ENCODE measurements at places on chromosomes 7 and 10.
A peak's percentile ranks its signal among the peaks of the same experiment; 100 is the strongest.

DNA sequence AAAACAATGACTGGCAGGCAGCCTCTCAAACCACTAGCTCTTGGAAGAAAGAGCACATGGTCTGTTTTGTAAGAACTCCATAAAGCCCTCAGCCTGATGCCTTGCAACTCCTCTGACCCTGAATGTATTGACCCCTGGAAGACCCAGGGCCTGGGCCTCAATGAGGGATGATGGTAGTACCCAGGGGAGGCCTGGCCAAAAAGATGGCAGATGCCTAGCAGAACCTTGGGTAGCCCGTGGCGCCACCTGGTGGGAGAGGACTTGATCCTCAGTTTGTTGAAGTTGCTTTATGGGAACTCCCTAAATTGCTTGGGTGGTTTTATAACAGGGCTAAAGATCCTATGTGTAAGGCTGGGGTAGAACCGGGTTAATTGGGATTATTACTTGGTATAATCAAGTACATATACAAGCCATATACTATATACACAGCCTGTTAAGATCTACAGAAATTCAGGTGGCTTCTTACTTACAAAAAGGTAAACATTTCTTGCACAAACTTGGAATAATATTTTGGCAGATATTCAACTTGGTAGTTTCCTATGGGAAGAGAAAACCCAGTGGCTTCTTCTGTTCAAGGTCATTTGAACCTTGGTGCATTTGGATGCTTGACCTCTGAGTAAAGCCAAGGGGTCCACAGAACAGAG lies 95.8 kb upstream of the CACUL1 start:
- peak; percentile 72 for DNase-seq

GRCh38 chr10:130438861-130439260 lies 302.7 kb downstream of the GLRX3 start:
- DNase-seq: no peak

DNA sequence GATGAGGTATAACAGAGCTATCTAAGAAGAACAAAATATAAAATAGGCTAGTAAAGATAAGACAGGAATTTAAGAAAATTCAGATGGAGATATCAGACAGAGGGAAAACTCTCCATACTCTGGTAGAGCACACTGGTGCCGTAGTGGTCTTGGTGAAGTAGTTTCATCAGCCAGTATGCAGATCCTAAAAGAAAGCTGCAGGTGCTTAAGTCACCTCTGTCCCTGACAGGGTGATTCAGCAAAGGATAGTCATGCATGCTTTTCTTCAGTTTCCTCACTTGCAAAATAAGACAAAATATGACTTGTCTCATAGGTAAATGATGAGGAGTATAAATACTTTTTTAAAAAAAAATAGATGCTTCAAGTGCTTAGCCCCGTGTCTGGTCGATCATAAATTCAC lies 794.9 kb downstream of the TNS3 start:
- DNase-seq: no peak

- no peak for DNase-seq
Observed at GRCh38 chr10:30625080-30625479, 4.5 kb downstream of the LYZL2 start.

DNA sequence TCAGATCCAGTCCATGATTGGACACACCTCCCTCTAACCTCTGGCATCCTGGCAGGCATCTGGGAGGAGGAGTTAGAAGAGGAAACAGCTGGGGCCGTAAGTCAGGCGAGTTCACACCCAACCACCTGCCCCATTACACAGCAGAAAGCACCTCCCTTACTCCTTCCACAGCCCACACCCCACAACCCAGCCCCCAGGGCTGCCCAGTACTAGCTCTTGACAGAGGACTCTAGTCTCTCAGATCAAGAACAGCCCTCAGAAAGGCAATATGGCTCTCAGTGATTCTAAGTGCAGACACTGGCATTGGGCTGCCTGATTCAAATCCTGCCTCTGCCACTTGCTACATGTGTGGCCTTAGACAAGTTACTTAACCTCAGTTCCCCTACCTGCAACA lies 34.1 kb downstream of the KCNMA1 start:
- peak; percentile 52 for DNase-seq

DNA sequence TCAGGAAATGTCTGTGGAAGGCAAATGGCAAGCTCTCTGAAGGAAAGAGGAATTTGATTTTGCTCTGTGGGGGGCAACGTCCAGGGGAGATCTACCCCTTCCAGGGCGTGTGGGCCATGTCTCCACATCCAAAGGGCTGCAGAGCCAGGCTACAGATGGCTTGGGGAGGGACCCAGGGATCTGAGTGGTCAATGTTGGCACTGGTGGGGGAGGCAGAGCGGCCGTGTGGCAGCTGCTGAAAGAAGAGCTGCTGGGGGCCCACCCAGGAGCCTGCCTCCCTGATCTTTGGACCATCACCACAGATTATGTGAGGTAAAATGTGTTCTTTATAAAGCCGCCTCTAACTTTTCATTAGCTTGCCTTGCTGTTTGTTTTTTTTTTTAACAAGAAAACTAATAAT lies 144.1 kb downstream of the HERPUD2 start:
- DNase-seq: no peak

DNA sequence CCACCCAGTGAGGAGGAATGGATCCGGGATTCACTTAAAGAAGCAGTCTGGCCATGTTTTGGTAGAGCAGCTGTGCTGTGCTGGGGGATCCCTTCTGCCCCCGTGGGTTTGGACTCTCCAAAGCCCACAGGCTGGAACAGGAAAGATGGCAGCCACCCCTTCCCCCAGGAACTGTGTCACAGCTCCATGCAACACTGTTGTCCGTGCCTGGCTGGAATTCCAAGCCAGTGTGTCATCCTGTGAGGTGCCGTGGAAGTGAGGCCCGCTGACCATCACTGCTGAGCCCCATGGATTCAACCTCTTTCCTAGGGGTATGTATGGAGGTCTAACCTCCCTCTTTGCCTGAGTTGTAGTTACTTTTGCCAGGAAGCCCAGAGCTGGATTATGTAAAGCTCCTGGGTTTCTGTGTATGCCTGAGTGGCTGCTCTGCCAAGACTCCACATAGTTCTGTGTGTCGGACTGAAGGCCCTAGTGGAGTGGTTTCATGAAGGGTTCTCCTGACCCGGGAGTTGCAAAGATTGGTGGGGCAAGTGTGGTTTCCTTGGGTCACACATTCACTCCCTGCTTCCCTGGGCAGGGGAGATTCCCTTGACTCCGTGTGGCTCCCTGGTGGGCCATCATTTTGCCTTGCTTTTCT lies 35.1 kb upstream of the PCGF5 start:
- peak; percentile 92 for DNase-seq

GRCh38 chr7:13846386-13846785 lies 143.1 kb downstream of the ETV1 start:
- DNase-seq: peak; percentile 51

GRCh38 chr10:123897146-123897545 lies 5.5 kb upstream of the CPXM2 start:
- DNase-seq: no peak

GRCh38 chr7:155653803-155654202 lies 9.3 kb downstream of the RBM33 start:
- DNase-seq: no peak

DNA sequence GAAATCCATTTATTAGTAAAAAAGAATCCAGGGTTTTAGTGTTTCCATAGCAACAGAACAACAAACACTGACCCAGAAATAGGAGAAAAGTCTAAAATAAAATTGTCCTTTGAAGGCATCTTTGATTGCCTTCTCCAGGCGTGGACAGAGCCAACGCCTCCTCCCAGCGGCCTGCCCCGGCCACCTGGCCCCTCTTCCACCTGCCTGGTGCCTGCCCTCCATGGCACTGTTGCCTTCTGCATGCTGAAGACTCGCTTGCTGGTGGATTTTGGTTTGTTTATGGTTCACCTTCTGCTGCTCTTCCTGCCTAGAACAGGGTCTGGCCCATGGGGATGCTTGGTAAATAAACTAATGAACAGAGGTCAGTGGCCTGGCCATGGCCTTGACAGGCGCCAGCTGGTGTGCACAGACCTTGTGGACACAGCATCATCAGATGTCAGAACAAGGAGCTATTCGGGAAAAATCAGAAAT lies 107.4 kb downstream of the DYNC2I1 start:
- no peak for DNase-seq

DNA sequence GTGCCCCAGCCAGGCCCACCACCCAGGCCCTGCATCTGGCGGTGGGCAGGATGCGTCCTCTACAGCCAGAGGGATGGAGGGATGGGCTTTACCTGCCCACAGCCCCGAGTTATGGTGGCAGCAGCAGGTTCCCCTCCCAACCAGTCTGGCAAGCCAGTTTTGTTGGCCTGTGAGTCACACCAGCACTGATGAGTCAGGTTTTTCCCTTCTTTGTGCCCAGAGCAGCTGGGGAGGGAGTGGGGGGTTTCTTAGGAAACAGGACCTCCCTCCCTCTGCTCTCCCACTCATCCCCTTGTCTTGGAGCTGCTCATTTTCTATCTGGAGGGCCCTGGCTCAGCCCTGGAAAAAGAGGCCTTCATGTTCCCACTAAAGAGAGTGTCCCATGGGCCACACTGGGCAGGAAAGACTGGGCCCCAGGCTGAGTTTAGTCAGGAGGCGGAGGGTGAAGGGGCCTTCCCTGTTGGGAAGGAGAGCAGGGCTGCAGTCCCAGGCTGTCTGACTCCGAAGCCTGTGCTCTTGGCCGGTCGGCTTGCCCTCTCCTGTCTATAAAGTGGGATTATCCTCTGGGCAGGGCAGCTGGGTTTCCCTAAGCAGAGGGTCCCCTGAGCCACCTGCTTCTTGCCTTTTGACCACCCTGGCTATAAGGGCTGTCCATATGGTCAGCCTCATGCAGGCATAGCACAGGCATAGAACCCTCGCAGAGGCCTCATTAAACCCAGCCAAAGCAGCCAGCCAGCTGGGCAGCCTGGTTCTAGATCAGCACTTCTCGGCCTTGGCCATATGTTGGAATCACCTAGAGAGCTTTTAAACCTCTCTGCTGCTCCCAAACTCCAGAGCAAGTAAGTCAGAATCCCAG lies 30.2 kb upstream of the ANKRD2 start:
- DNase-seq: peak; percentile 95

DNA sequence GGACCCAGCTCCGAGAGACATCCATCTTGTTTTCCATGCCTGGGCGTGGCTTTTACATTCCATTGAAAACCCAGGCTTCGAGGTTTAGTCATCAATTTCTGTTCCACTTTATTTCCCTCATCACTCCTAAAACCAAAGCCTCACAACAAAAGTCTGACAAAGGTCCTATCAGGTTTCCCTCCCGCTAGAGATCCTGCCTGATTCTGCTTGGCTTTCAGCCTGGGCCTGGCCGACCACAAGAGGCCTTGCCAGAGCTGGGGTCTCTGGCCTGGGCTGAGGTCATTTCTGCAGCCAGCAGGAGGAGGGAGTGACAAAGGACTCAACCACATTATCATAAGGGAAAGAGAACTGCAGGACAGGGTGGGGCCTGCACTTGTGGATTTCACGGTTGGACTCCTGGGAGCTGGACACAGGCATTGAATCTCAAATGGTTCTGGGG lies 167.0 kb downstream of the FANK1 start:
- peak; percentile 87 for DNase-seq

DNA sequence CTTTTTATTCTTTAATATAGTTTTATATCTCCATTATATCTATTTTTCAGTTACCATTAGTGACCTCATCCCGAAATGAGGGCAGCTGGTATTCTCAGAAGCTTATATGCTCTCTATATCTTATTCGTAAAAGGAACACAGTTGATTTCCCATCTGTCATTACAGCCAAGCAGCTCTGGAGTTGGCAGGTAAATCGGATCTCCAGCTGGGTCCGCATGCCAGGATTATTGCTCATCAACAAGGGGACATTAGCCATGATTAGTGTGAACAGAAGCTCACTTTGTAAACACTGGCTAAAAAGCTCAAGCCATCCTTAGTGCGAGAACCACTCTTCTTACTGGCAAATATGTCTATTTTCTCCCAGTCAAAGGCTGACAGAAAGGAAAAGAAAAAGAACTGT lies 180.3 kb downstream of the NPSR1 start:
- DNase-seq: no peak

- peak; percentile 24 for DNase-seq
Observed at GRCh38 chr10:88693392-88694020, 12.5 kb upstream of the LIPK start.

DNA sequence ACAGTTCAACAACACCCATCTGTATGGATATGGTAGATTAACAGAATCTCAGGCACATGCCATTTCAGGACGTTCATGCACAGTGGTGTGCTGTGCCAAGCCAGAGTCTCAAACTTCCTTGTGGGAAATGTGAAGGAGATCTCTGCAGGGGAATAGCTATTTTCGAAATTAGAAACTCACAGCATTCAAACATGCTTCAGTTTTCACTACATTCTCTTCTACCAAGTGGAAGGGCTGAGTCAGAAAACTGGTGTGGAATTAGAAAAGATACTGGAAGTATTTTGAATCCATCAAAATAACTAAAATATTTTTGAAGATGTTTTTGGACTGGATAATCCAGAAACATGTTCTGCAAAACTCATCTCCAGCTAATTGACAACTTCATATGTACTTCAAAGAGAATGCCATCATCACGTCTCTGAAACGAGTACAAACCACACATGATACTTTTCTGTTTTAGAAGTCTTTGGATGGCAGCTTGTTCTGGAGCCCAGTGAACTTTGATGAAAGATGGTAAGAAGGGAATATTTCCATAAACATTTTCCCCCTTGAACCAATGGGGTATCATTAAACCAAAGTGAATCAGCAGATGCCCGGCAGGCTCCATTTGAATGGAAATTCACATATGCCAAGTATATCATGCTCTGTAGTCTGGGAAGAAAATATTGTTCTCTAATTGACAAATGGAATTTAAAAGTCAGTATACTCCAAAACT lies 616.3 kb upstream of the IGFBP3 start:
- DNase-seq: no peak

DNA sequence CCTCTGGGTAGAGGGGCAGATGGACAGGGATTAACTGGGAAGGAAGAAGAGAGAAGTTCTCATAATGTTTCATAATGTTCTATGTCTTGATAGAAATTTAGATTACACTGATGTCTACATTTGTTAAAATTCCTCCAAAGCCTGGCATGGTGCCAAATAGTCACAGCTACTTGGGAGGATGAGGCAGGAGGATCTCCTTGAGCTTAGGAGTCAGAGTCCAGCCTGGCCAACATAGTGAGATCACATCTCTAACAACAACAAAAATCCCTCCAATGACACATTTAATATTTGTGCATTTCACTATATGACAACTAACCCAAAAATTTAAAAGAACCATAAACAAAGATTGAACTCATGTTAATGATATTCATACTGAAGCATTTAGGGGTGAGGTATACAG lies 33.0 kb upstream of the PPP1R3C start:
- DNase-seq: peak; percentile 75

- peak; percentile 0 for DNase-seq
Observed at GRCh38 chr10:24153537-24153936, 55.4 kb upstream of the KIAA1217 start.

All from ELR (cell line).